Aorta (tissue), 5 donors: ENCODE measurements at places on chromosomes 13 and 19.

GRCh38 chr13:32415019-32415418 lies 12.9 kb downstream of the N4BP2L1 start:
- DNase-seq = no peak

DNA sequence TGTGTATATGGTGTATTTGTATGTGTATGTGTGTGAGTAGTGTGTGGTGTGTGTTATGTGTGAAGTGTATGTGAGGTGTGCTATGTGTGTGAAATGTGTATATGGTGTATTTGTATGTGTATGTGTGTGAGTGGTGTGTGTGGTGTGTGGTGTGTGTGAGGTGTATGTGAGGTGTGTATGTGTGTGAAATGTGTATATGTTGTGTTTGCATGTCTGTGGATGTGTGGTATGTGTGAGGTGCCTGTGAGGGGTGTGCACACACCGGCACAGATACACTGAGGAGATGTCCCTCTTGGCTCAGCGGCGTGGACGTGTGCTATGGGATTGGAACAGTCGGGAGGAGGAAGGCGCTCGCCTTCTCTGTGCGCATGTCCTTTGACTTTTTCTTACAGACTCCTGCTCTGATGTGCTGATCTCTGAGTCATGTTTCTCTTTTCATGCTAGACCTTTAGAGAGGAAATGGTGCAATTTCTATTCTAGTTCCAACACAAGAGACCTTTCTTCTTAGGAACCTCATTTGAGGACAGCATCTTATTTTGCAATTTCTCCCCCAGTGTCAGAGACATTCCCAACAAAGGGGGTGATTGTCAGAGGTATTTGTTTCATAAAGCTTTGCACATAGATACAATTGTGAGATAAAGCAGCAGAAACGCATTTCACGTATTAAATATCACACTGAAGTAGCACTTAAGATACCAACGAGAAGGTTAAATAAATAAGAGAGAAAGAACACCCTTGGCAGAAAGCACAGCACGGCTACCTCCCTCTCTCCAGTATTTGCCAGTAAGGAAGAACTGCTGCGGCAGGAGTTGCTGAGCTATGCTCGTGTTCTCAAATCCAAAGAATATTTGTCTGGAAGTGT lies 11.3 kb upstream of the TNFRSF19 start:
- peak; percentile 52 for DNase-seq

DNA sequence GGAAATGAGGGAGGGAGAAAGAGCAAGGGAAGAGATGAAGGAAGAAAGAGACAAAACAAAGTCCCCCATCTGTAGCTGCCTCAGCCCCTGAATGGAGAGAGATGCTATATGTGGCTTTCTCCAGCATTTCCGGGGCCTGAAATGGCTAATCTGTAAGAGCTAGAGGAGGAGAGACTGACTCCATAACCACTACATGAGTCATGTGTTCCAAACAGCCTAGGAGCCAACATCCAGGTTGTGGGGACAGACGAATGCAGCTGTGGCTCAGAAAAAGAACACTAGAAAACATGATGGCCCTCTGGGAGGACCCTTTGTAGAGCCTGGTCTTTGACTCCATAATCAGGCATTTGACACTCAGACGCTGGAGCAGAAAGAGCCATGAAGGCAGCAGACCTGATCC lies 292.0 kb upstream of the ZNF507 start:
- no peak for DNase-seq

DNA sequence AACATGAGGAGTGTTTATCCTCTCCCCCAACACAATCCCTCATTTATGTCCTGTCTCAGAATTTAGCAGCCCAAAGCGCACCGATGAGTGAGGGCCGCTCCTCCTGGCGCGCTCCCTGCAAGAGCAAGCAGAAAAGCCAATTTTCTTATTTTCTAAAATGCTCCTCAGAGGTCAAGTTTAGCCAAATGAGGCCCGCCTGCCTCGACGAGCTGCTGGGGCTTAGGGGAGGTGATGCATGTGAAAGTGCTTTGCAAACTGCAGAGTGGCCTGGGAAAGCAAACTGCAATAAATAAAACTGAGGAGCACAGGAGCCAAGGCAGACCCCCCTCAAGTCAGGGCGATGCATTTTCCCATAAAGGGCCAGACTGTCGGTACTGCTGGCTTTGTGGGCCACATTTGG lies 29.0 kb downstream of the CAPS start:
- no peak for DNase-seq
